ENCODE measurements at places on chromosomes 6 and 20. TPM values are rescaled to one million over a fixed set of nuclear protein-coding genes. Genes with fewer than 3 reads are reported as not detected.

NR2E1 gene
- polyA plus RNA-seq, result 0.06 TPM

HIVEP2 gene
- 12.9 TPM for polyA plus RNA-seq

- DNase-seq, result no peak
These were observed 7.5 kb upstream of the GGTLC1 start for GRCh38 chr20:23995905-23996666.

DNA sequence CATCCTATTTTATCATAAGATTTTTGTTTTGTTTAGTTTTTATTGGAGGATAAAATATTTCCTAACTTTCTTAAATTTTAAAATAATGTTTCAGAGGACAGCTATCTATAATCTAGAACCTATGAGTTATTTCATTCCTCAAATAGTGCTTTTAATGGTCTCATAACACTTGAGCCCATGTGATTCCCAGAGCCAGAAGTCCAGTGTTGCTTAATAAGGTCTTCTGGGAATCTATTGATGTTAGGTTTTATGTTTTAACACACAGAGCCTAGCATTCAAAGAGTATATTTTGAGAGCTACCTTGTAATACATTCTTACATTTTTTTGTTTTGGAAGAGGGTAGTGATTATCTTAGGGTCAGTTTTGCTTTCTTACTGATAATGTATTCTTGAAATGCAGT lies 200.2 kb downstream of the CENPW start:
- no peak for DNase-seq

GRCh38 chr6:16306334-16306733 lies 67.9 kb downstream of the GMPR start:
- DNase-seq, result no peak

DNA sequence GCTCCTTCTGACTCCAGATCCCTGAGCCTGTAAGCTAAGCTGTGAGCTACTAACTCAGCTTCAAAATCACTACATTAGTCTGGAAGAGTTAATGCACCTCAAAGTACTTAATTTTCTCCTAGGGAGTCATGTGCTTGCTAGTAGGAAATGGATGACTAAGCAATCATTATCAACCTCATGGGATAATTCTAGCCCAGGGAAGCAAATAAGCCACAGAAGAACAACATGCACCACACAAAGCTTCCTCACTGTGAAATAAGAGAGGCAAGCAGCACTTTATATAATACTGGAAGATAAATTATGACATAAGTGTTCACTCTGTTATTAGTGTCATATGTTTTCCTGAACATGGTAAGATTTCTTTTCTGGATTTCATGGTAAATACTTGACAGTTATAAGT lies 57.9 kb upstream of the RCAN2 start:
- no peak for DNase-seq
